SW480 (cell line): ENCODE measurements at places on chromosomes 4 and X.

DNA sequence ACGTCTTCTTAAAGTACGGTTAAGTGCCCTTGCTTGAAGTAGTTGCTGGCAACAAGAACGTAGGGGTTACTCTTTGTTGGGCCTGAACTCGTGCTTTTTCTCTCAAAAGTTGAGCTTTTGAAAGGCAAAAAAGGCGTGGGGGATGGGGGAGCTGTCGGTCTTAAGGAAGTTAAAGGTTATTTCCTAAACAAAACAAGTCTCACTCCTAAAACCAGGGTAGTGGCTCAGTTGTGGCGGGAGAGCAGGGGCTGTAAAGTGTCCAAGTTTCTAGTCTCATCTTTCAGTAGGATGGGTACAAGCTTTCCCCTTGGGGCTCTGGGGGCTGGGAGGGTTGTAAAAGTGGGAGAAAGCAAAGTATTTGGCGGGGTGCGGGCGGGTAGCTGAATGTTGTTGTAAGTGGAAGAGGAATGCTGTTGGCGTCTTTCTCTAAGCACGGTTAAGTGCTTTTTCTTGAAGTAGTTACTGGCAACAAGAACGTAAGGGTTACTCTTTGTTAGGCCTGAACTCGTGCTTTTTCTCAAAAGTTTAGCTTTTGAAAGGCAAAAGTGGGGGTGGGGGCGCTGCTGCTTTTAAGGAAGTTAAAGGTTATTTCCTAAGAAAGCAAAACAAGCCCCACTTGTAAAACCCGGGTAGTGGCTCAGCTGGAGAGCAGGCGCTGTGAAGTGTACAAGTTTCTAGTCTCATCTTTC is 904 bp upstream of the WDR1 start:
- no peak for DNase-seq

DNA sequence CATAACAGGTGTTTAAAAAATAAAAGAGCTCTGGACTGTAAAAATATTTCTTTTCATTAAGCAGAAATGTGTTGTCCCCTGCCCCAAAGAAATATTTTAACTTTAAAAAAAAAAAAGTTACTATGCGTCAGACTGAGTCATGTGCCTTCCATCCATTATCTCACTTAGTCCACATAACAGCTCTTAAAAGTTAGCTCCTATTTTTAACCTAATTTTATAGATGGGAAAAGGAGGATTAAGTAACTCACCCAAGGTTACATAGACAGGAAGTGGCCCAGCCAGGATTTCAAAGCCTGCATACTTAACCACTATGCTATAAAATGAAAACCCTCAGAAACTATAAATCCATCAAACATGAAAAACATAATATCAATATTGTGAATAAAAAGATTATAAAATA is 97.7 kb downstream of the MANBA start:
- no peak for DNase-seq

- DNase-seq: no peak
These were observed 9.0 kb upstream of the YIPF7 start for GRCh38 chr4:44660396-44660795.

- DNase-seq: no peak
These were observed 13.6 kb downstream of the TNIP3 start for GRCh38 chr4:121150486-121150885.

DNA sequence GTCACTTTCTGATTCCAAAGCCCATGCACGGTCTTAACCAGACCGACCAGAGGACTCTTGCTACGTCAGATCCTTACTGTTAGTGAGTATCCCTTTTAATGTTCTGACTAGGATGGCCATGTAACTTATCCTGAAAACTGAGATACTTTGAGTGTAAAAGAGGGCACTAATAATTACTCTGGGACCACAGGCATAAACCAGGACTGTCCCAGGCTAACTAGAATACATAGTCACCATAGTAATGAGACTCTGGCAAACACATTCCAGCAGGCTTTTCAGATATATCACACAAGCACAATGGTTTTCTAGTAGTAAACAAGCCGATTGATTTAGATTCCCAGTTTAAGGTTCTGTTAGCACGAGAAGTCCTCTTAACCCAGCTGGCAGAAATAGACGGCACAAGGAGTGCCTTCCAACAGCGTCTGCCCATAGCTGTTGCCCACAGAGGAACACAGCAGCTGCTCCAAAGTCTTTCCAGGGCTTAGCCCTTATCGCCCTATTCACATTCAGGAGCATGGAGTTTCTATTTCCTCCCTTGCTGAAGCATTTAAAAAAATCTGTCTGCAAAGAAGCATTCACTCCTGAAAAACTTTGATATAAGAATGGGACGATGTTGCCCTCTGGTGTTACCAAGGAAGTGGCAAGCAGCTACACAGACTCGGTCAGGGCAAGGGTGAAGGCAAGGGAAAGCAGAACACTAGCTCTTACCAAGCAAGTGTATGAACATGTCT is 92.4 kb downstream of the CXCL13 start:
- peak; percentile 59 for DNase-seq

DNA sequence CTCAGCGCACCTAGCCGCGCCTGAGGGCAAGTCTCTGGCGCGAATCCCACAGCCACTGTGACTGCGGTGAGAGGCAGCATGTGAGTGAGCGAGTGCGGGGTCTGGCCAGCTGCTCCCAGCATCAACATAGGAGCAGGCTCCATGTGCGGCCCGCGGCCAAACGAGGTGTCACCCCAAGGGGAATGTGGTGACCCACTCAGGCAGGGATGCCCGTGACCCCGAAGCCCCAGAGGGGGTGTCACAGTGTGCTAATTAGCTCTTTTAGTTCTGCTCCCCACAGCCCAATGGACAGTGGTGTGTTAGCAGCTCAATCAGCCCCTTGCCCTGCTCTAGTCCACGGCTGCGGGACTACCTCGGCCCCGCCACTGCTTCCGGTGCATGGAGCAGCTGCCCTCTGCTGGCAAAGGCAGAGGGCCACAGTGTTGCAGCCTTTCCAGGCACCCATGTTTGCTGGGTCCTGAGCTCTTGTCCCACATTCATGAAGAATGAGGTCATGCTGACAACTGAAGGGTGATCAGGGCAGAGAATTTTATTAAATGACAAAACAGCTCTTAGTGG is 61.4 kb downstream of the AGA start:
- no peak for DNase-seq

DNA sequence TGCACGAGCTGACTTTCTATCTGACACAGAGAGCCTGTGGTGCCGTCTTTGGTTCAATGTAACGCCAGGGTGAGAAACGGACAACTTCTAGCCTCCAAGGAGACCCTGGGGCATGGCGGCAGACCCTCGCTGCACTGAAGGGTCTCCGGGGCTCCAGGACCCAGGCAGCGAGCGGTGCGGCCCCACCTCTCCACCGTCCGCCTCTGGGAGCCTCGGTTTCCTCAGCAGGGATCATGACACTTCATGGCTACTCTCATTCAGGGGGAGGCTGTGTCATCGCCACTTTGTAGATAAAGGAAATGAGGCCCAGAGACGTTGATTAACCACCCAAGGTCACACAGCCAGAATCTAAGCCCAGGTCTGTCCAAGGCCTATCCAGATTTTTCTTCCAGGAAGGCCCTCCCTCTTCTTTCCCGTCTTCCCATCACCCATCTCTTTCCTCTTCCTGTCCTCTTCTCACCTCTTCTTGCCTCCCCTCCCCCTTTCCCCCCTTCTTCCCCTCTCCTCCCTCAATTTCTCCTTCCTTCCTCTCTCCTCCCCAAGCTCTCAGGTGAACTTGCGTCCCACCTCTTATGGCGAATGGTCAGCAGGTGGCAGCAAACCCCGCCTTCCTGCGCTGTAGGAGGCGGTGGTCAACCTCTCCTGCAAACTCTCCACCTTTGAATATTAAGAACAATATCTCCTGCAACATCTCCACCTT is 69.3 kb upstream of the HMX1 start:
- peak; percentile 34 for DNase-seq

DNA sequence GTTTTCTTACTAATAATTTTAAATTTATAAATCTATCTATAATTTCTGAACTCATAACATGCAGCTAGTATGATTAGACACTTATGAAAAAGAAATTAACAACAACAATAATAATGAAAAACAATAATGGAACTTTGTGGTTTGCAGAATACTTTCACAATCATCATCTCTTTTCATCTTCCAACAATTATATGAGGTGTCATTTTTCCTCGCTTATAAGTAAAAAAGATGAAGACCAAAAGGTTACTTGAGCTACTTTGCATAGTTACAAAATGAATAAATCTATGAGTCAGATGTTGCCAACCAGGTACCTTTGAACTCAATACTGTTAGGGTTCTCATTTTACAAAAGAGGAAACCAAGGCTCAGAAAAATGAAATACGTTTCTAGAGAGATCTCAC is 98.5 kb upstream of the ELOVL6 start:
- DNase-seq: no peak

DNA sequence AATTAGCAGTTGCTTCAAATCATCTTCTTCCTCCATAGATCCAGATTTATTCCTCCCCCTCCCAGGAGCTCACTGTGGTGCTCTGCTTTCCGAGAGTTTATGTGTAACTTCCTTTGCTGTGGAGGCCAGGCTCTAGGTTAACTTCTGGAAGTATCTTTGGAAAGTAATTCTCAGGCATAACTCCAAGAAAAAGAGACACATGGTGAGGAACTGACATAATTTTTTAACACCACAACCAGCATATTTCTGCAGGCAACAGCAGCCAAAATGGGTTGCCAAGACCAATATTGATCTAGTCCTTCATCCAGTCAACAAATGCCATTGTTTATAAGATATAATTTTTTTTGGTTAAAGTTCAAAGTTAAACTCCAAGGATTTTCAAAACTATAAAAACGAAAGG is 114.5 kb upstream of the RBPJ start:
- DNase-seq: no peak

DNA sequence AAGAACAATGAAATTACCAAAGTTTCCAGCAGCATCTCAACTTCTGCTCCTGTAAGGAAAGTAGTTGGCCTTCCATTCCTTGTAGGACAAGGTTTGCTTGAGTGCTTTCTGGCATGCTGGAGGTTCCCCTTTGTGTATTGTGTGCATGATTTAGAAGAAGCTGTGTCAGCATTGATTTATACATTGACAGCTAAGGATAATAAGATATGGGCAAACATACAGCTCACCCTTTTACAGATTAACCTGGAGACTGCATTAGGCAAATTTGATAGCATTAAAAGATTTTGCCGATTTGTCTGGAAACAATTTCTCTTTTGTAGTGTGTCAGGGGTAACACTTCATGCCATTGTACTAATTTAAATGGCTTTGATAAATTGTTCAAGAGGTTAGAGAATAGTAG is 221.8 kb upstream of the PACRGL start:
- DNase-seq: no peak

DNA sequence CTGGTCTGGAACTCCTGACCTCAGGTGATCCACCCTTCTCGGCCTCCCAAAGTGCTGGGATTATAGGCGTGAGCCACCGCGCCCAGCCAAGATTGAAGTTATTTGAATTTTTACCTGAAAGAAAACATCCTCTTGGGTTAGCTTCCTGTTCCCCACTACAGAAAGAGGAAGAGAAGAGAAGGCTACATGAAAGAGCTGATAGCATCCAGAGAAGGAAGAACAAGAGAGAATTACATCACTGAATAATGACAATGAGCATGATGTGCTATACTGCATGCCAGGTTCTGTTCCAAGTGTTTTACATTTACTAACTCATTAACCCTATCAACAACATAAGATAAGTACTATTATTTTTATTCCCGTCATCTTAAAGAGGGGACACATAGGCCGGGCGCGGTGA is 11.5 kb upstream of the TBC1D1 start:
- DNase-seq: no peak
